Stimulated activated CD4-positive, alpha-beta T cell treated with anti-CD3 and anti-CD28 coated beads, TNF-alpha, amount 100 ng/mL, for 1 hour (primary cell): ENCODE measurements at places on chromosomes 13 and 19.
A peak's percentile ranks its signal among the peaks of the same experiment; 100 is the strongest.

GRCh38 chr13:112652512-112653070 is 37.2 kb upstream of the ATP11A start:
- no peak for DNase-seq

GRCh38 chr13:27044837-27045570 is 126.6 kb downstream of the USP12 start:
- no peak for DNase-seq

DNA sequence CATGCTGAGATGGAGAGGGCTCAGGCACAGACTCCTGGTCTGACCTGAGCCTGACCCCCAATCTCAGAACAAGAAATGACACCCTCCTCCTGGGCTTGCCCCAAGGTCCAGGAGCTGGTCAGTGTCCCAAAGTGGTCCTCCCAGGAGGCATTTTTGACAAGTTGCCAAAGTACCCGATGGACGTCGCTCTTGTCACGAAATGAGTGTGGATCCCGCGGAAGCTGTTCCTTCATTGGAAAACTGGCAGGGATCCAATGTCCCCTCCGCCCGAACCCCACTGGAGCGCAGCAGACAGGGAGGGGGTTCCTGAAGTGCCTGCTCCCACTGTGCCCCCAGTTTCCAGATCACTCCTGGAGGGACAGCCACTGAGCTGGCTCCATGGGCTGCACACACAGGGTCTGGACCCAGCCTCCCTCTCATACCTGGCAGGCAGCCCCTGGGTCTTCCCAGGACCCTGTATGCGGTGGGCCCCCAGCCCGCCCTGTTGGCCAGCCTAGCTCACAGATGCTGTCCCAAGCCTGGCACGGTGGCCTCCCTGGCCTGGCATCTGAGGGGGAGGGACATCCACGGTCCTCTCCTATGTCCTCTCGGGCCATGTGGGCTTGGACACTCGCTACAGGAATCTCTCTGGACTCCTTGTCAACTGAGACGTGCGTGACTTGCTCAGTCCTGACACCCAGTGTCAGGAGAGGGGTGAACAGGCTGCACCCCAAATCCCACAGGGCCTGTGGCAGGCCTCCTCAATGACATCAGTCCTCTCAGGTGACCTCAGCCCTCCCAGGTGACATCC is 12.8 kb upstream of the ZNF14 start:
- DNase-seq = no peak

GRCh38 chr19:46635920-46636761 is at the start of gene GNG8:
TSS of gene GNG8 (minus strand) at chr19:46636202. CDS start at chr19:46634682, 1,520 bp downstream.
- no peak for DNase-seq

DNA sequence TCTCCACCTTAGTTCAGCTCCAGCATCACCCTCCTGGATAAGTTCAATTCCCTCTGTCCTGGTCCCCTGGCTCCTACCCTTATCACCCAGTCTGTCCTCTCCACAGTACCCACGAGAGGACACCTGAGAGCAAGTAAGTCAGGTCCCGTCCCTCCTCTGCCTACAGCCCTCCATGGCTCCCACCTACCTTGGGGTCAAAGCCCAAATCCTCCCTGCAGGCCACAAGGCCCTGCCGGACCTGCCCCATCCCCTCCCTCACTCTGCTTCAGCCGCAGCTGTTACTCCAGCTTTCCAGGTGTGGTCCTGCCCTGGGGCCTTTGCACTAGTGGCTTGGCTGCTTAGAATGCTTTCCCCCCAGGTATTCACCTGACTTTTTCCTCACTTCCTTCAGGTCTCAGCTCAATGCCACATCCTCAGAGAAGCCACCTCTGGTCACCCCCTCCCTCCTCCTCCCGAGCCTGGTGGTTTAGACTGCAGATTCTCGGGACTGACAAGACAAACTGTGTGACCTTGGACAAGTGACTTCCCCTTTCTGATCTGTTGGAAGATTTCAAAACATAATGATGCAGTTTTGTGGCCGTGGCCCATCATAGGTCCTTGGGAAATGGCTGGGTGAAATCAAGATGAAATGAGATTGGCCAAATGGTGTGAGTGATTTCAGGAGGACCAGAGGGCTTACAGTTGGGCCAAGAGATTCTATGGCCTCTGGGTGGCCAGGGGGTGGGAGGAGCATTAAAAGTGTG is 3.6 kb downstream of the TUBB4A start:
- no peak for DNase-seq

- no peak for DNase-seq
Measured at GRCh38 chr13:101763191-101763590, 310.7 kb downstream of the ITGBL1 start.

GRCh38 chr13:40514802-40515201 is 151.6 kb downstream of the FOXO1 start:
- DNase-seq = no peak

- peak; percentile 7 for DNase-seq
Measured at GRCh38 chr19:4597975-4598671, 38.6 kb upstream of the SEMA6B start.

DNA sequence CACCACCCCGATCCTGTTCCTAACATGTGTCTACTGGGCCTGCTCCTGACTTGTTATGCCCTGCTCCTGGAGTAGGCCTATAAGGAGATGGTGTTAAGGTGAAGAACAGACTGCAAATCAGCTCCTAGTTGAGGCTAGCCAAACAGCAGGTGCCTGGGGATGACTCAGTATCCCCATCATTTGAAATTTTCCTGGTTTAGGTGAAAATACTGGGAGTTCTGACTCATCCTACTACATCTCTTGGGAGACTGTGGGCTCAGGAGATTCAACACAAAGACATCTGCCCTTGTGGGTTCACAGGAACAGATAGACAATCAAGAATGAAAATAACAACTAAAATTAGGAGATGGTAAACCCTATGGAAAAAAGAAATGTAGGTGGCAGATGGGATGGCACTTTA is 41.2 kb downstream of the BRD4 start:
- DNase-seq = no peak

GRCh38 chr19:35741203-35741515 is 1.1 kb downstream of the IGFLR1 start:
- DNase-seq = no peak

DNA sequence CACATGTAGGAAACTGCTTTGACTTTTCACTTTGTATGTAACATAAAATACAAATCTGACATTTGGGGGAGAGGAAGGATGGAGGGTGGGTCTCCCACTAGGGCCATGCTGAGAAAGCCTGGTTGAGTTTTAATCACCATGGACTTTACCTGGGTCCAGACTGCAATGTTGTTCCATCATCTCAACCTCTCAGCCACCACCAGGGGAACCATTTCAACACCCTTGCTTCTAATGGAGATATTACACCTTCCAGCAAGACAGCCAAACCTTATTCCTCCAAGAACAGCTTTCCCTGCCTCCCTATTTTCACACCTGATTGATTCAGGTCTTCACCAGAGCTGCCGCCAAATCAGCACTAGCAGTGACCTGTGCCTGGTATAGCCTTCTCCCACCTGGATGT is 56.0 kb downstream of the ZAR1L start:
- DNase-seq = no peak

- DNase-seq = no peak
Measured at GRCh38 chr19:367963-368629, 23.5 kb upstream of the MIER2 start.

DNA sequence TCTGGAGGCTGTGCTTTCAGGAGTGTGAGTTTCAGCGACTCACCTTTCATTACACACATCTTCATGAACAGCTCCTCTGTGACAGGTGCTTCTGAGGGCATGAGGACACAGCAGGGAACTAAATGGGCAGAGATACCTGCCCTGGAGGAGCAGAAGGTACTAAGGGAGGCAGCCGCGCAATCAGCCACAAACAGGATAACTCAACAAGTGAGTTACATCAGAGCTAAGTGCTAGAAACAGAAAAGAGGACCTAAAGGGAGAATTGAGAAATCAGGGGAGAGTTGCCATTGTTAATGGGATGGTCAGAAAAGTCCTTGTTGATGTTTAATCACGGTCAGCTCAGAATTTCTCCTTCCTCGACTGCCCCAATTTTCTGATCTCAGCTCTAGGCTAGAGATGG is 42.5 kb downstream of the SYDE1 start:
- no peak for DNase-seq

- no peak for DNase-seq
Measured at GRCh38 chr19:18541992-18542940, 1.1 kb downstream of the FKBP8 start.

GRCh38 chr13:62337109-62337880 is 921.6 kb upstream of the PCDH20 start:
- DNase-seq = no peak

GRCh38 chr13:113207890-113208420 is 514 bp downstream of the PCID2 start:
- no peak for DNase-seq

DNA sequence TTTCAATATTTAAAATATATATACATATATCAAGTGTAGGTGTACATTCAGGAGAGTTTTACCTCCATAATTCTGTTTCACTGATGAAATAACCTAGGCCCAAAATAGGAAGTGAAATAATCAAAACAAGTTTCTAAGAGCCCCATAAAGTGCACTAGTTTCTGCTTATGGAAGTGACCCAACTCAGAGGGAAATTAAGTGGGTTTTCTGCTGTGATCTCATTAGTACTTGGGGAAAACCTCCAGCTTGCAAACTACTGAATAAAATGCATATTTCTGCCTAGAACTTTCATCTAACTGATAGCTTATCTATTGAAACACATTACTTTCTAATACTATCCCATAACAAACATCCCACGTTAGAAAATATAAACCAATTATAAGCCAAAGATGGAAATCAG is 45.4 kb upstream of the MIR17HG start:
- DNase-seq = no peak

GRCh38 chr13:108113407-108113806 is 101.9 kb downstream of the LIG4 start:
- DNase-seq = no peak

DNA sequence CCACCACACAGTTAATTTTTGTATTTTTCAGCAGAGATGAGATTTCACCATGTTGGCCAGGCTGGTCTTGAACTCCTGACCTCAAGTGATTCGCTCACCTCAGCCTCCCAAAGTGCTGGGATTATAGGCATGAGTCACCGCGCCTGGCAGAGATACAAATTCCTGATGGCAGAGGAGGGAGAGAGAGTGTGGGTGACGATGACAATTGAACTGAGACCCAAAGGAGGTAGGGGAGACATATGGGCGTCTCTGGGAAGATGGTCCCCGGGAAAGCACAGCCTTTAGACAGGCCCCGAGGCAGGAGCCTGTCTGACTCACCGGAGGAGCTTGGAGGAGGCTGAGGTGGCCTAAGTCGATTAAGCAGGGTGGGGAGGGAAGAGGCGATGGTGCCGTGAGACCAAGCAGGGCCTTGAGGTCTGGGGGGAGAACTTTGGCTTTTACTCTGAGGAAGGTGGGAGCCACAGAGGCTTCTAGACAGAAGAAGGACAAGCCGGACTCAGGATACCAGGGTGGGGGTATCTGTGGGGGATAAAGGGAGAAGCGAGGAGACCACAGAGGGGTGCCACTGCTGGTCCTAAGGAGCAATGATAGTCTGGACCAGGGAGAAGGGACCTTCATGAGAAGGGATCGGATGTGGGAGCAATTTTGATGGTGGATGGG is 38.2 kb downstream of the ARRDC2 start:
- no peak for DNase-seq

DNA sequence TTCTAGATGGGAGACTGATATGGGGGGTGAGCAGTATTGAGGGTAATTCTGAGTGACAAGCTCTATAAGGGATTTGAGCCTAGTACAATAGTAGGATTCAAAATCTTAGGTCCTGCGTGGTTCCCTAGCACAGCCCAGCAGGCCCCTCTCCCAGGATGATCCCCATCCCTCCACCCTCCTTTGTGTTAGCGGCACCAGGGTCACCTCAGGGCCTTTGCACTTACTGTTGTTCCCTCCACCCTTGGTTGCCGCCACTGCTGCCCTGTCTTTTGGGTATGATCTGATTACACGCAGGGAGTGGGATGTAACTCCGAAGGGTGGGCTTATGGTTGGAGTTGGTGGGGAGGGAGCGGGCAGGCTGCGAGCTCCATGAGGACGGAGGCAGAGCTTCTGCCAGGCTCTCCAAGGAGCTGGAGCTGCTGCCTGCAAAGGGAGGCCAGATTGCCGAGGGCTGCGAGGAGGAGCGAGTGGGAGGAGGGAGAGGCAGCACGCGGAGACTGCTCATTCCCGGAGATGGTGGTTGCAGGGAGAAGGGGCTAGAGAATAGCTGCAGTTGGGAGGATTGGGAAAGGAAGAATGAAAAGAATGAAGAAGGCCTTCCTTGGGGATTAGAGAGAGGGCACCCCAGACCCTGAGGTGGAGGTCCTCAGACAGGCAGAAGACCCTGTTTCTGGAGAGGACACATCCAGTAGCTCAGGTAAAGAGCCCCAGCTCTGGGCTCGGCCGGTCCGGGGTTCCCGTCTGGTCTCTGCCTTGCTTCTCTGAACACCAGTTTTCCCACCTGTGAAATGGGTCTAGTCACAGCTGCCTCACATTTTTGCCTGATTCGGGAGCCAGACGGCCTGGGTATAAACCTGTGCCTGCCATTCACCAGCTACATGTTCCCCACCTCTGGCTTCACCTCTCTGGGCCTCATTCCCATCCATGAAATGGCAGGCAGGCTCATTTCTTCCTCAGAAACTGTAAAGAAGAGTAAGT is 5.2 kb downstream of the NACC1 start:
- no peak for DNase-seq

DNA sequence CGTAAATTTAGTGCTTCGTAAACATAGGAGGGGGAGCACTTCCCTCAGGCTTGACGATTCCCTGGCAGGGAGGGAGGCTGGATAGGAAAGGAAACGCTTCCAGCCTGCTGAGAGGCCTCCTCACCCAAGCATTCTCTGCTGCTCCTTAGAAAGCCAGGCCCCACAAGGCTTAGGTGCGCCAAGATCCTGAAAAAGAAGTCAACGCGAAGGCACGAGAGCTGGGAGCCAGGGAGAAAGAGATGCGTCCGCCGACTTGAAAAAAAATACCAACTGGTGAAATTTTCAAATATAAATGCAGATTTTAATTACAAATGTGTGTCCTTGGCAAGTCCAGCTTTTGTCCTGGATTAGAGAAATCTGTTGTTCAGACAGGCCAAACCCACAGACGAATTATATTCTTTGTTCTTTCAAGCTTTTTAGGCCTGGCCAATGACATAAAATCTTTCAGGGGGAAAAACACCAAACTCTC is 64.0 kb downstream of the ALOX5AP start:
- DNase-seq = no peak

DNA sequence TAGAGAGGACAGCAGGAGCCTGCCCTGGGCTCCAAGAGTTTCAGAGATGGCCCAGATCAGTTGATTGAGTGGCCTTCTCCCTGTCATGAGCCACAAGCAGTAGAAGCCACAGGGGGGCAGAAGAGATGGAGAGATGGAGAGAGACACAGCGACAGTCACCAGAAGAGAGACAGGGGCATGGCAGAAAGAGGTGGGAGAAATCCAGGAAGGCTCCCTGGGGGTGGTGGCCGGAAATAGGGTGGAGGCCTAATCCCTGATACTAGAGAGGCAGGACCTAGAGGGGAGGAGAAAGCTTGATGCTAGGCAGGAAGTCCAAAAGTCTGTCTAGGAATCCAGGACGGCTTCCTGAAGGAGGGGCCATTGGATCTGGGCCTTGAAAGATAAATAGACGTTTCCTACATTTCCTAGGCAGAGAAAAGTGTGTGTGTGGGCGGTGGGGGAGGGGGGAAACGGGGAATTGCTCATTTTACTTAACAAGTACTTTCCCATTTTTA is 9.6 kb upstream of the TPM4 start:
- DNase-seq = no peak
